Glutamatergic neuron (in vitro differentiated cells): ENCODE measurements at places on chromosomes 7 and 10. TPM values are rescaled to one million over a fixed set of nuclear protein-coding genes. Genes with fewer than 3 reads are reported as not detected.

The PRF1 gene
- 2.6 TPM for total RNA-seq

The PTN gene
- 40.0 TPM for total RNA-seq

The ARMS2 gene
- not detected for total RNA-seq

The ITIH5 gene
- total RNA-seq, result 0.29 TPM

The AS3MT gene
- total RNA-seq, result 8.3 TPM

The KIAA1217 gene
- 4.4 TPM for total RNA-seq

The GPRIN2 gene
- total RNA-seq, result 3.0 TPM

The PLEKHS1 gene
- total RNA-seq, result not detected

The KNDC1 gene
- 7.4 TPM for total RNA-seq
